Stimulated activated CD8-positive, alpha-beta memory T cell treated with anti-CD3 and anti-CD28 coated beads, Interleukin-7, amount 100 ng/mL, for 4 hours (primary cell): ENCODE measurements at places on chromosomes 16 and 17.

GRCh38 chr16:85249418-85250146, 137.3 kb upstream of the CIBAR2 start:
- DNase-seq = no peak

- no peak for DNase-seq
Measured at GRCh38 chr16:82584553-82585152, 42.1 kb upstream of the CDH13 start.

GRCh38 chr16:58419241-58419990, 27.1 kb downstream of the GINS3 start:
- no peak for DNase-seq

DNA sequence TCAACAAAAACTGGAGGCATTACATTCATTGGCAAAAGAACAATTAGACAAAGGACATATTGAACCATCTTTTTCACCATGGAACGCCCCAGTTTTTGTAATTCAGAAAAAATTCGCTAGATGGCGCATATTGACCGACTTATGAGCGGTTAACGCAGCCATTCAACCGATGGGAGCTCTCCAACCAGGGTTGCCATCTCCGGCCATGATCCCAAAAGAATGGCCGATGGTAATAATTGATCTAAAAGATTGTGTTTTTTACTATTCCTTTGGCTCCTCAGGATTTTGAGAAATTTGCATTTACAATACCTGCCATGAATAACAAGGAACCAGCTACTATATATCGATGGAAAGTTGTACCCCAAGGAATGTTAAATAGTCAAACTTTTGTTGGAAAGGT, 21.4 kb downstream of the ALOX15B start:
- DNase-seq = peak; percentile 23

DNA sequence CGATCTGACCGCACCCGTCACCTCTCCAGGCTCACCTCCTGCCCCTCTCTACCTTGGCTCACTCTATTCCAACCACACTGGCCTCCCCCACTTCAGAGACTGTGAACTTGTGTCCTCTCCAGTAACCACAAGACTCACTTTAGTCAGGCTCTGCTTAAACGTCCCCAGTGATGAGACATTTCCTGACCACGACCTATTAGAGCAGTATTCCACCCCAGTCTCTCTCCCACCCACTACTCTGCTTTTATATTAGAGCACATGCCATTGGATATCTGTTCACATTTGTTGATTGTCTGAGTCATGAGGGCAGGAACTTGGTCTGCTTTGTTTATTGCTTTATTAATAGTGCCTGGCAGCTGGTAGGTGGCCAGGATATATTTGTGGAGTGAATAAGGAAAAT, 20.1 kb downstream of the COX11 start:
- DNase-seq = no peak

DNA sequence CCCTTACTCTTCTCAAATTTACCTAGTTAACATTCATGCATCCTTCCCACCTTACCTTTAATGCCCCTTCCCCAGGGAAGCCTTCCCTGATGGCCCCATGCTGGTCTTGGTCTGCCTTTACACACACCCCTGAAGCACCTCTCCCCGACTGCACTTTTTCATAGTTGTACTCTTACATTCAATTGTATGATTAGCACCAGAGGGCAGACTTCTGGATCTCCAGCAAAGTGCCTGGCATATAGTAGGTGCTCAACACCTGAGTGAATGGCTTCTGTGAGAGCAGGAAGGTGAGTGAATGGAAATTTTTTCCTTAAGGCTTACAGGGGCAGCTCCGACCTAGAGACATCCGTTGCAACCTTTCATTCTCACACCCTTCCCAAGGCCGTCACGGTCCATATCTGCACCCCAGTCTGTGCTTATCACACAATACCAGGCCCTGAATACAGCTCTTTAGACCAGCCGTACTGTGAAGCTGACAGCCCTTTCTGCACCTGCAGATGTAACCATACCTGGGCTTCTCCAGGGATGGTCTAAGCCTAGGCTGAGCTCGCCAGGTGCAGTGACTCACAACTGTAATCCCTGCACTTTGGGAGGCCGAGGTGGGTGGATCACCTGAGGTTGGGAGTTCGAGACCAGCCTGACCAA, 4.4 kb downstream of the PGAP3 start:
- DNase-seq = no peak

DNA sequence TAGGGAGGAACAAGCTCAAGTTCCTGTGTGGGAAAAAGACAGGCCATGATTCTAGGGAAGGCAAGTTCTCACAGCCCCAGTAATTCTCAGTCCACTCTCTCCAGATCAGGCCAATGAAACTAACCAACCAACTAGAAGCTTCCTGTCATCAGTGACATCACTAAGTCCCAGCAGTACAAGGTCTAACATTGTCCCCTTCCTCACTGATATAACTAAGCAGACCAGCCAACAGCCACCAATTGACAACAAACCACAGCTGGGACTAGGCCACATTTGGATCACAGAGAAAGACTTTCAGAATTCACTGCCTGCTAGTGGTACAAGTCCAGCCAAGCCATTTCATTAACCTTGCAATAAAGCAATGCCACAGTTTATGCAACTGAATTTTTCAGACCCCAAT, 94.0 kb downstream of the CACNG1 start:
- no peak for DNase-seq

GRCh38 chr16:65959983-65960382, 406.5 kb upstream of the CDH5 start:
- DNase-seq = no peak

- DNase-seq = no peak
Measured at GRCh38 chr16:15950161-15950854, 892 bp downstream of the ABCC1 start.

- no peak for DNase-seq
Measured at GRCh38 chr17:17484451-17484899, 7.7 kb downstream of the MED9 start.

DNA sequence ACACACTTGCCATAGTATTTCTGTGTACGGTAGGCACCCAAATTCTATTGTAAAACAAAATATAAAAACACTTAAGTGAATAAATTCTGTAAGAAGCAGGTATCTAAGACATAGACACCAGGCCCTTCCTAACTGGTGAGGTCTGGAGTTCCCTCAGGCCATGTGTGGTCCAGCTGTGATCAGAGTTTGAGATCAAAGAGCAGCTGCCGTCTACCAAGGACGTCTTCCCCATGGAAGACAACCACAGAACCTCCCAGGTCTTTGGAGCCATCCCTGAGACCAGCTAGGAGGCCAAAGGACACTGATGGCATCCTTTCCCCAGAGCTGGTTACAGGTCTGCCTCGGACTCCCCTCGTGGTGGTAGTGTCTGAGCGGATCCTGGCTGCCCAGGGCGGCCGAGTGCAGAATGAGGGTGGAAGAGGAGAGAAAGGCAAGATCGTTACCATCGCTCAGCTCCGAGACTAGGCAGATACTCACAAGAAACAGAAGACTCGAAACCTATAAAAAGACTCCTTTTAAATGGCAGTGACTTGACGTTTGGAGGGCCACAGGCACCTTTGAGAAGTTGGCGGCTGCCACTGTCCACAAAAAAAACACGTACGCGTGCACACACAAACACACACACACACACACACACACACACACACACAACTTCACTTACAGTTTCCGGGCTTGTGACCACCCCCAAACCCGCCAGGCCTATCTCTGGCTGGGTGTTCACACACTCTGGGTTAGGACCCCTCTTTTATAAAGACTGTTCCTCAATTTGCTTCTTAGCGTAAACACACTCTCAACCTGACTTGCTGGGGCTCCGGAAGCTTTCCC, 7.5 kb downstream of the TIMP2 start:
- DNase-seq = no peak
